Fibroblast of skin of right biceps (primary cell): ENCODE measurements at places on chromosomes 12 and 14.

DNA sequence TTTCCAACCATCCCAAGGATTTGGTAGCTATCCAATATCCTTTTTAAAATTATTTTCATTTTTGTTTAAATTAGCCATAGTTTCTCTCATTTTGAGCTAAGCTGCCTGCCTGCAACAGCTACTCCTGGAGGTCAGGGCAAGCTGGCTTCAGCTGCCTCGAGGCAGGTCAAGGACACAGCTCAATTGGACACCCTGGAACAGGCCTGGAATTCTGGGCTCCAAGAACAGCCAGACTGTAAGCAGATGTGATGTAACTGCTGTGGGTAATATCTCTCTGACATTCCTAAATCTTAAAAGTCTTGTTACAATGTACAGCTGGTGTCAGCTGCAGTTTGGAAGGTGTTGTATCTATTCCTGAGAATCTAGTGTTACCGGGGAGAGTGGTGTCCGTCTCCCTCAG, 119.8 kb downstream of the KCNK10 start:
- DNase-seq, result no peak

- DNase-seq, result no peak
These were observed 77.3 kb downstream of the NOS1 start for GRCh38 chr12:117284140-117284539.

DNA sequence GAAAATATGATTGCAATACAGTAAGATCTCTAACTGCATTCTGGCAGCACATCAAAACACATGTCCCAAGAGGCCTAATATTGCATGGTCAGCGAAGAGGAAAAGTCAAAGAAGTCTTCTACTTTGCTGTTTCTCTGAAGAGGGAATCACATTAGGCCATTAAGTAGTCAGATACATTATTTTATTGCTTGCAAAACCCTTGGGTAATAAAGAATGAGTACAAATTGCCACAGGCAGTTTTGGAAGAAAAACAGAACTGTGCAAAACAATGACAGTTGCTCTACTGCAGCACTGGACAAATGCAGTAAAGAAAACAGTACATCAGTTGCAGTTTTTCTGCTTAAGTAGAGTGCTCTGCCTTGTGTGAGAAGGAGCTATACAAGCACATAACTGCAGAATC, 211.9 kb downstream of the MED13L start:
- no peak for DNase-seq

- DNase-seq, result peak; percentile 94
These were observed 626.6 kb upstream of the TMEM132C start for GRCh38 chr12:127640181-127640886.

DNA sequence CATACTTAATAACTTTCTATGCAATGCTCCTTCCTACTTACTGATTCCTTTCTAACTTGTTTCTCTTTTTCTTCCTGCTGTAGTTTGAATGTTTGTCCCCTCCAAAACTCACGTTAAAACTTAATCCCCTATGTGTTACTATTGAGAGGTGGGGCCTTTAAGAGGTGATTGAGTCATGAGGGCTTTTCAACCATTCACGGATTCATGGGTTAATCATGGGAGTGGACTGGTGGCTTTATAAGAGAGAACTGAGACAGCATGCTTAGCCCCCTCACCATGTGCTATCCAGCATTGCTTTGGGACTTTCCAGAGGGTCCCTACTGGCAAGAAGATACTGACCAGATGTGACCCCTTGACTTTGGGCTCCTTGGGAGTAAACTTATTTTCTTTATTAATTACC, 66.0 kb upstream of the TRIM9 start:
- DNase-seq, result no peak

DNA sequence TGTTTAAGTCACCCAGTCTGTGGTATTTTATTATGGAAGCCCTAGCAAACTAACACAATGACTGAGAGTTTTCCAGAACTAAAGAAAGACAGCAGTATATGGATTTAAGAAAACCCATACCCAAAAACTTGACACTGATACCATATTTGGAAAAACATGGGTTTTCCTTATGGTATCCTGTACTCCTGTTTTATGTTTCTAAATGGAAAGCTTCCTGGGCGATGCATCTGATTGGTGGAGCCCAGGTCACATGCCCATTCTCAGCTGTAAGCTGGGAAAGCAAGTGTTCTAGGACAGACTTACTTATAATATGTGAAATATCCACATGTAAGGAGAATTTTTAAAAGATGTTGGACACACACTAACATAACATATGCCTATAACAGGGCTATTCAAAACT, 4.5 kb upstream of the RNASE4 start:
- DNase-seq, result peak; percentile 52

GRCh38 chr12:54246011-54246641, 33.8 kb downstream of the CBX5 start:
- DNase-seq, result no peak

- DNase-seq, result no peak
These were observed 25.5 kb upstream of the KCNK10 start for GRCh38 chr14:88348546-88348945.

DNA sequence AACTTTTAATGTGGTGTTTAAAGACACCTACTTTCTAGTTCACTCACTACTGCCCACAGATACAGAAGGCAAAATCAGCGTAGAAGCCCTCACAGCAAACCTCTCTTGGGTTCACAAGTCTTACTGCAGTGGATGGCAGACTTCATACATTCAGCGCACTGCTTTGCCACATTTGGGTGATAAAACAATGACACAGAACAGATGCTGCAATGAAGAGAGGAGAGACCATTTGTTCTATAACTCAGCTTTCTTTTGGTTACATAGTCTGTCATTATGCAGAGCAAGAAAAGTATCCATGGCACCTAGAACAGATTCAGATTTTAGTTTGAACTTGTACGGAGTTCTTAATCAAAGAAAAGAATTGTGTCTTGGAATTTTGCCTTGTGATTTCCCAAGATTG, 459.0 kb downstream of the BCAT1 start:
- DNase-seq, result no peak

- peak; percentile 87 for DNase-seq
These were observed at the start of gene RAD51B for GRCh38 chr14:67819563-67820421. Gene RAD51B, plus strand, starts transcription at chr14:67819779.

DNA sequence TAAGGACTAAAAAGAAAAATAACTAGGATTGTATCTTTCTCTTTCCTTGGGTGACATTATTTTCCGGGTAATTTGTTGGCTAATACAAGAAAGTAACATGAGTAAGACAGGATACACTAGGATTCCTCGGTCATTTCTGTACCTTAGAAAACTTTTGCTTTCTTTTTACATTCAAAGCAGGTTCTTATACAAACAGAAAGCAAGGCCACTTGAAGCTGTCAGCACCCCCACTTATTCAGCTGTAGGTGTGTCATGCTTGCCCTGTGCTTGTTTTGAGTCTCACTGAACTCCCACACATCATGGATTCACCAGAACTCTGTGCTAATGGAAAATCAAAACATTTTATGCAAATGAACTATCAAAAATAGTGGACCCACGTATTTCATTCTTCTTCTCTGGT, 266.8 kb upstream of the CLEC14A start:
- no peak for DNase-seq

- no peak for DNase-seq
These were observed 222.4 kb upstream of the AMIGO2 start for GRCh38 chr12:47302111-47302671.

- no peak for DNase-seq
These were observed 457.5 kb downstream of the PDZRN4 start for GRCh38 chr12:41645624-41646023.

GRCh38 chr12:49133014-49133413, 1.8 kb upstream of the TUBA1B start:
- DNase-seq, result peak; percentile 5

DNA sequence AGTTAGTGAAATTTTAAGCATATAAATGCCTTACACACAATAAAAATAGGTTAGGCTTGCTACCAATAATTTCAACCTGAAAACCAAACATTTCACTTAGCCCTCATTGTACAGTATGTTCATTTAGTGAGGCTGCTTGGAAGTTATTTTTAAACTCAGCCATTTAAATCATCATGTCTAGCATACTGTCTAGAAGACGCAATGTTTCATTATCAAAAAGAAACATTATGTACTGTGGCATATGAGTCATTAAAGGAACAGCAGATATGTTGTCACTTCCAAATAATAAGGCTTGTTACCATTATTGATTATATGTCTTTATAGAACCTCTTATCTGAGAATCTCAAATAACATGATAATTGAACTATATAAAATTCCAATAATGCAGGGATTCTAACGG, 304.7 kb downstream of the RMST start:
- DNase-seq, result no peak

DNA sequence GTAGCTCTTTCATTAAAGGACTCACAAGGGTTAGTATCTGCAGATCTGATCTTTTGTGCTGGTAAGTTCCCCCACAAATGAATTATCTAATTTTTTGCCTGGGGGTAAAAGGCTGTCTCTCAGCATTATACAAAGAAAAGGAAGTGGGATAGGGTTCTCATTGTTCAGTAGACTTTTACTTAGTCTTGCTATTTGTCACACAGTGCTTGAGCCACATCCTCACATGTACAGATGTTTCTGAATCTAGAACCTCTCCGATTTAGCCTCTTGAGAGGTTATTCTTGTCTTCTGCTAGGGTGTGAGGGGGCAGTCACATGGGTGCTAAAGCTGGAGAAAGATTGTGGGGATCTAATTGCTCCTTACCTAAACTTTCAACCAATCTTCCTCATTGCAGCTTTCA, 93.0 kb downstream of the SLC41A2 start:
- no peak for DNase-seq

DNA sequence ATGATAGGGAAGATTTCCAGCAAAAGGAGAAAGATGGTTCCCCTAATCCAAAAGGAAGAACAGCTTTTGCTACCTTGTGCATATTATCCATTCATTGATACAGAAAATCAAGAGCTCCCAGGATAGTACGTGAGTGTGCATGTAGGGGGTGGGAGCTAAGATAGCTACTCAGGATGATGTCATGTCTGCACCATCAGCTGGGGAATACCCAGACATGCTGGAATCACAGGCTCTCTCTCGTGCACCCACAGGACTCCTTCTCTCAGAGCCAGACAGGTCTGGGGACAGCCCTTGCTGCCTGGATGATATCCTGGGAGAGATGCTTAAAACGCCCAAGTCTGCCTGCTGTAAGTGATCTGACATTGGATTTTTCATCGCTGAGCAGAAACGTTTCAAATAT, 38.9 kb downstream of the FOXN3 start:
- peak; percentile 68 for DNase-seq

DNA sequence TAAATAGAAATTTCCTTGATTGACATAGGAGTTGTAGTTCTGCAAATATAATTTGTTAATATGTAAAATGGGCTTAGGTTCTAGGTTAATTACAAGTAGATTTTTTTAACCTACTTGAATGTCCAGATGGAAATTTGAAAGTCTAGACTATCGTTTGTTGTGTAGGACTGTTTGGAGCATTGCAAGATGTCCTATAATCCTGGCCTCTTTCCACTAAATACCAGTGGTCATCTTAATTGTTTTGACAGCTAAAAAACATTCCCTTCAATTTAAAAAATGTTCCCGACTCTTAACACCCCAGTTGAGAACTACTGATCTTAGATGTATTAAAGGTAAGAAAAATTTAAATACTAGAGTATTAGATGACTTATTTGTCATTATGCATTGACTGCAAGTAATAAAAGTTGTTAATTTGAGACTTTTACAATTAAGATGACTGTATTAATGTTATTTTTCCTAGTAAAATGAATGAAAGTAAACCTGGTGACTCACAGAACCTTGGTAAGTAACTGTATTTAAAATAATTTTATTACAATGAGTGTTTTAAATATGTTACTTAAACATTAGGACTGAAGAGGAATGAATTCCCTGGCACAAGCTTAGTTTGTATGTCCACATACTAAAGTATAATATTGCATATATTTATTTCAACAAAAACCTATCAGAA, 21.8 kb downstream of the G2E3 start:
- peak; percentile 9 for DNase-seq

- no peak for DNase-seq
These were observed 7.3 kb upstream of the M6PR start for GRCh38 chr12:8956772-8957171.

- DNase-seq, result peak; percentile 65
These were observed 196.6 kb downstream of the PCNX1 start for GRCh38 chr14:71103662-71104484.

DNA sequence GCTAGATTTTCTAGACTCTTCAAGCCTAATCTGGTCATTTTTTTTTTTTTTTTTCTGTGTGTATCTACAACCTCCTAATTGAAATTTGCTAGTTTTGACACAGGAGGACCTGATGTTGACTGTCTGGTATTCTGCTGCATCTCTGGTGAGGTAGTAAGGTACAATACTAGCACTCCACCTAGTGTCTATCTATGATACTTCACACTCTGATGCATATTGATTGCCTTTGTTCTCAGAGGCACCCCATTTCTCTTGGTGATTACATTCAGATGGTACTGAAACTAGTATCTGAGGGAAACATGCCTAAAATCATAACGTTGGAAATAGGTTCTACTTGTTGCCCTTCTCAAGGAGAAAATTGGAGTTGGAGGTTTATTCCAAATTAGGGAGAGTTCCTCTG, 930.5 kb upstream of the NOVA1 start:
- DNase-seq, result peak; percentile 46

GRCh38 chr12:5622280-5622679, 190.4 kb downstream of the NTF3 start:
- no peak for DNase-seq

DNA sequence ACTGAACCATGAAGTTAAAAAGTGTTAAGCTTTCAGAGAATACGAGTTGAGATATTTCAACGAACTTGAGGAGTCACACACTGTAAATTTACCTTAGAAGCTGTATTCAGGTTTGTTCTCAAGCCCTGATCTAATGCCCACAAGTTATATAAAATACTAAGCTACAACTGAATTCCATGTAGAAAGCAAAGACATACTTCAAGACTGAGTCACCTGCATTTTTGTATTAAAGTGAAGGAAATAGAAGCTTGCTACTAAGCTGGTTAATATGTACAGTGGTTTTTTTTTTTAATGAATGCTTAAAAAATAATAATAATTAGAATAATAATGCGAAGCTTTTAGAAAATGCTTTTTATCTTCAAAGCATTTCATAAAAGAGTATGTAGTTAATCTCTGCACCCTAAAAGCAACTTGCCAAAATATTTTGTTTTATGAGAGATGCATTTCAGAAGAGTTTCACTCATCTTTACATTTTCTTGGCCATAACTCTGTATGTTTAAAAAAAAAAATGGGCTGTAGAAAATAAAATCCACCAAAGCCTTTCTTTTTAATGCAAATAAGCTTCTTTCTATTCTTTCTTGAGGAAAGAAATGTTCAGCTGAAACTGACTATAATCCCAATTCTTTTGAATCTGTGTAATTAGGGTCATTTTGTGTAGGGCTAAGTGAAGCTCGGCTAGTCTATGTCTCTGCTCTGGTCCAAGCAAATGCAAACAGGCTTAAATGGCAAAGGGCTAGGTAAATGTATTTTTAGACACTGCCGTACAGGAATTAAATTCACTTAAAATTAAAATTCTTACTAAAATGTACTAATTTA, 1047.5 kb upstream of the FLRT2 start:
- DNase-seq, result peak; percentile 79

- peak; percentile 82 for DNase-seq
These were observed 13.0 kb upstream of the TMED2 start for GRCh38 chr12:123571343-123571813.
